ENCODE measurements at places on chromosomes 13 and 19.

DNA sequence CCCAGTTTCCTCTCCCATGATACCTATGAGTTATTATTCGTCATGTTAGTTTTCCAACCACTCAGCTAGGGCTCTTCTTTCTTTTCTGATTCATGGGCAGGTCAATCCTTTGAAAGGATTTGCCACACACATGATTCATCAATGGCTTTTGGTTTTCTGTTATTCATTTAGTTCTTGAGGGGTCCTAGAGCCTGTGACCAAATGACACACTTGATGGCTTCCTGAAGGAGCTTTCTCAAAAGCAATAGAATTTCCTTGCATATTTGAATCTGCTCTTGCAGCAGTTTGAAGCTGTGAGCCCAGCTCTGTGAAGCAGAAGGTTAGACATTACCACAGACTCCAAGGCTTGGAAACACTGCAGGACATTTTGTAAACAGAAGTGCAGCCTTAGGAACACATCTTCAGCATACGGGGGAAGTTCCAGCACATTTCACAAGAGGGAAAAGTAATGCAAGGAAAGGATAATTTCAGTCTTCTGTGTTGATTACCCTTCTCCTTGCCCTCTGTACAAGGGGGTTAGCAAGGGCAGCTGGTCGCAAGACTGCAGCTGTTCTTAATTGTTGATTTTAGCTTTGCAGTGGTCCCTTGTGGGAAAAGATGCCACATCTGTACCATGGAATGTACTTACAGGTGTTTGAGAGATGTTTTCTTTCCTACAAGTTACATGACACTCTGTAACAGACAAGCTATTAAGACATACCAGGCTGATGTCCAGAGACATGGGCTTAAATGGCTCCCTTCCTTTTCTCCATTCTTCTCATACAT lies 338.6 kb downstream of the KCNRG start:
- no peak for DNase-seq

- DNase-seq, result no peak
Observed at GRCh38 chr13:81381560-81381959, 1040.6 kb upstream of the SPRY2 start.

GRCh38 chr19:53076984-53077383 lies 26.2 kb downstream of the ZNF160 start:
- DNase-seq, result no peak

DNA sequence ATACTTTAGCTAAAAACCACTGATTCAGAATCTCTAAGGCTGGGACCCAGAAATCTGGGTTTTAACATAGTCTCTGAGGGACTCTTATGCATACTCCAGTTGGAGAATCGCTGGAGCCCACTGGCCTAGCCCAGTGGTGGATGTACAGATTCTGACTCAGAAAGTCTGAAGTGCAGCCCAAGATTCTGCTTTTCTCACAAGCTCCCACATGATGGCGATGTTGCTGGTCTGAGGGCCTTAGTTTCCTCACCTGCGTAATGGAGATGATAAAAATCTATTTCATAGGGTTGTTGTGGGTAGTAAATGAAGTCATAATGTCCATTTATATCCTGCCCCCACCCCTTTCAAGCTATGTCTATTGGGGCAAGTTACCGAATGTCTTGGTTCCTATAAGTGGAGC lies 7.7 kb upstream of the CDADC1 start:
- DNase-seq, result no peak

DNA sequence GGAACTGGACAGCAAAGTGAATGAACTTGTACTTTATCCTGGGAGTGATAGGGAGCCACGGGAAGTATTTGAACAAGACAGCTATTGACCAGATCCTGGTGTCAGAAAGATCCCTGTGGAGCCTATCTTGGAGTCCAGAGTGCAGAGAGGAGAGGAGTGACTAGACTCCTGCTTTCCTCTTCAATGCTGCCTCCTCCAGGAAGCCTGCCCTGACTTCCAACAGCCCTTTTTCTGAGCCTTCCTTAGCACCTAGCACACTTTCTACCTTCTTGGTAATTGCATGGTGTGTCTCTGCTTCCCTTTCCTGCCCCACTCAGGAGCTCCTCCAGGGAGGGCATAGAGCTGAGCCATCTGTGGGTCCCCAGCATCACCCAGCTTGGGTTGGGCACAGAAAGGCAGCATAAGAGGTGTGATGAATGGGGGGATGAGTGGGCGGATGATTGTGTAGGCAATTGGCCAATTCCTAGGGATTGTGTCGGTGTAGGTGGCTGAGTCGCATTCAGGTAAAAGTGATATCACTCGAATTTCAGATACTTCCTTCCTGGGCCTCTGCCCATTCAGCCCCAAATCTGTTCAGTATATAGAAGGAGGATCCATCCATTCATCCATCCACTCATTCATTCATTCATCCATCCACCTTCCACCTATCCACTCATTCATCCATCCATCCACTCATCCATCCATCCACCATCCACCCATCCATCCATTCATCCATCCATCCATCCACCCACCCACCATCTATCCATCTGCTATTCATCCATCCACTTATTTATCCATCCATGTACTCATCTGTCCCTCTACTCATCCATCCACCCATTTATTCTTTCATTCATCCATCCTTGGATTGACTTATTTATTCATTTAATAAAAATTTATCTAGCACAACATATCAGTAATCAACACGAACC lies 26.9 kb downstream of the CYP4F22 start:
- DNase-seq, result no peak

DNA sequence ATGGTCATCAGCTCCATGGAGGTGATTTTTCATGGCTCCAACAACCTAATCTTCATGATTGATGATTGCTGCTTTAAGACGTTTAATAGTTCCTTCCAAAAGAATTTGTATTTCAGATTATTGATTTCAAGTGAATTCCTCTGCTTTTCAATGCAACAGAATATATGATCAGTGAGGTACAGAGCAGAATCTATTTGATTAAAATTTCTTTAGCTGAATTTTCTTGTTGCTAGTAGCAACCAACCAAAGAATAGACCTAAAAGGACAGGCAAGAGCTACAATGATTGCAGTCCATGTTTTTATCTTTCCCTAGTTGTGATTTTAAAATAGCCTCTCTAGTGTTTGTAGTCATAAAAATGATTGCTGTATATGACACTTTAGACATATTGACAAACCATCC lies 76.8 kb upstream of the SCEL start:
- no peak for DNase-seq

- peak; percentile 72 for DNase-seq
Observed at GRCh38 chr19:46413262-46414031, at the start of gene CCDC8. Gene CCDC8, minus strand, starts transcription at chr19:46413564. Its CDS starts 754 bp downstream, at chr19:46412810.

DNA sequence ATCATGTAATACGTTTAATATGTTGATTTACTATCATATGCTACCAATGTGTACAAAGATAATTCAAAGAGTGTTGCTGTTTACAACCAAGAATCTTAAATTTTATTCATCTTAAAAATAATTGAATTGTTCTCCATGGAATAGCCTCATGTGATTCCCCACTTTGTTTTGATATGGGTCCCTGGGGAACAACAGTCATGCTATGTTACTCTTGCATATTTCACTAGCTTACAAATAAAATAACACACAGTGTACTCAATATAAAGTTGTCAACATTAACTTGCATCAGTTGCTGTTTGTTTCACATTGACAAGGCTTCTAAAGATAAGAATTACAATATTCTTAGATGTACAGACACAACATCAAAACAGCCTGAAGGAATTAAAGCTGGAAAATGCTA lies 2.3 kb downstream of the ENOX1 start:
- no peak for DNase-seq

GRCh38 chr13:98390086-98390715 lies 186.7 kb downstream of the STK24 start:
- DNase-seq, result no peak

GRCh38 chr19:34503531-34504272 lies 22.1 kb downstream of the WTIP start:
- no peak for DNase-seq

DNA sequence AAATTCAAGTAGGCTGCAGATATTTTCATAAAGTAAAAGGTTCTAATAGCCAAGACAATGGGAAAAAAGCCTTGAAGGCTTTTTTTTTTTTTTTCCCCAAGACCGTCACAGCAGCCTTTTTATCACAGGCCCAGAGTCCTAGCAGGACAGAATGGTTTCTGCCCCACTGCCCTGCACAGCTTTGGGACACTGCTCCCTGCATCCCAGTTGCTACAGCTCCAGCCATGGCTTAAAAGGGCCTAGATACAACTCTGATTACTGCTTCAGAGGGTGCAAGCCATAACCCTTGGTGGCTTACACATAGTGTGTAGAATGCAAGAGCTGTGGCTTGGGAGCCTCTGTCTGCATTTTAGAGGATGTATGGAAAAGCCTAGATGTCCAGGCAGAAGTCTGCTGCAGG lies 1362.8 kb downstream of the SLITRK5 start:
- no peak for DNase-seq

DNA sequence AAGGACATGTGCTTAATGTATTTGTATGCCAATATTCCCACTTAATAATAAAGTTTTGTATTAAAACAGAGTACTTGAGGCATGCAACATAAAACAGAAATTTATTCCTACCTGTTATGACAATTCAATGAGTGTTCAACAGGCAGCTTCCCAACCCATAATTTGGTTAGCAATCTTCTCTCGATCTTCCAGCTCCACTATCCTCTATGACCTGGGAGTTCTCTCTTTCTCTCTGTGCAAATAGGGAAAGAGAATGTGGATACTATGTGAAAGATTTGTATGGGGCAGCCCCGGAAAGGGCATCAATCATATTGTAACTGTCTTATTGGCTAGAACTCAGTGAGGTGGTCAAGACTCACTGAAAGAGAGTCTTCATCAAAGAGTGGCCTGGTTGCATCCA lies 644.9 kb upstream of the PCDH20 start:
- DNase-seq, result no peak

DNA sequence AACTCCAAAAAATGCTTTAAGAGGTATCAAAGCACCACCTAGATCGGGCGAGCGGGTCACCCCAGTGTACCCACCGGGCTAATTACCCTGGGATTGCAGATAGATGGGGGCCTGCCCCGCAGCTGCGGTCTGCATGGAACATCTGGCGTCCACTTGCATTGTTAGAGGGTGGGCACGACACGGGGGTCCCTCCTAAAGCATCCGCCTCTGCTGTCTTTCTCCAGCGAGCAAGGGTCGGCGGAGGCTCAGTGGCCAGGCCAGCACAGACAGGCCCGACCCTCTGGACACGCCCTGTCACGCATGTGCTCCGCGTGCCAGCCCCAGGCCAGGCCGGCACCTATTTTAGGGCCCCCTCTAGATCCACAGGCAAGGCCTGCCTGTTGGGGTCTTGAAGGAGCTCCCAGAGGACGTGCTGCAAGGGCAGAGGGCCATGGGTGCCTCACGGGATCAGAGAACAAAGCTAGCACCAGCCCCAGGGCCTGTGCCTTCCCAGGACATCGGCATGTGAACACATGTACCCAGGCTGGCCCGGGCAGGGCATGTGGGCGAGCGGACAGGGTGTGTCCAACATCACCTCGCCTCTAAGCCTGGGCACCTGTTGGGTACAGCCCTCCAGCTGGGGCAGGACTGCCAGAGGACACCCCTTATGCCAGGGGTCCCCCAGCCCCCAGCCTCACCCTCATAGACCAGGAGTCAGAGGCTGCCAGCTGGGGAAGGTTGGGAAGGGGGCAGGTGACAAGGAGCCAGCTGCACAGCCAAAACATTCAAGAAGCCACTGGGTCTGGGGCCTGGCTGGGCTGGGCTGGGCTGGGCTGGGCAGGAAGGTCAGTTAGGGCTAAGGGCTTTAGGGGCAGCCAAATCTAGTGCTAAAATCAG lies 35.6 kb upstream of the NANOS3 start:
- no peak for DNase-seq

- no peak for DNase-seq
Observed at GRCh38 chr13:106530171-106530851, 5.2 kb downstream of the EFNB2 start.

- no peak for DNase-seq
Observed at GRCh38 chr19:43674183-43674582, 4.2 kb upstream of the PLAUR start.

DNA sequence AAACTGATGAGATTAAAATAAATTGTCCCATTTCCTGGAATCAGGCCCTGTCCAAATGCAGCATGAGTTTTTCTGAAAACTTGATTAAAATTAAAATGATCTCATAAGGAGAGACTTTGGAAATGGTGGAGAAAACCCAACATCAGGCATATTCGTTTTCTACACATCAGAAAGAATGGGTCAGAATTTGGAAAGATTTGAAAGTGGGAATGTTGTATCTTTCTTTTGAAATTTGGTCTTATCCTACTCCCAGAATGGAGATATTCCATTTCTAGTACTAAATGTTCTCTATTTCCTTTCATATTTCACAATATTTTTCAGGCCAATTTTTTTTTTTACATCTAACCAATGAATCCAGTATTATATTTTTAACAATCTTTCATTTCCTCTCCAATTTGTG lies 223.9 kb upstream of the RXFP2 start:
- no peak for DNase-seq

DNA sequence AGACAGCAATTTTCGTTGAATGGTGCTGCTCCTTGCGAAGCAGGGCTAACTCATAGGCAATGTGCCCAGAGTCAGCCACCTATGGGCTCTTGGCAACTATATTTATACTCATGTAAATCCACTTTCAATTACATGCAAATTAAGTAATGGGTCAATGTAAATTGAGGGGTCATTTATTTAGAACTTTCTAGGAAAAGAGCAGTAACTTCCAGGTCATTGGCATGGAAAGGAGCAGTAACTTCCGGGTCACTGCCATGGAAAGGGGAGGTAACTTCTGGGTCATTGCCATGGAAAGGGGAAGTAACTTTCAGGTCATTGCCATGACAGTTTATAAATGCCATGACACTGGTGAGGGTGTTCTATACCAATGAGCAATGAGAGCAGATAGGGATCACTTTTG lies 11.6 kb downstream of the KLK4 start:
- no peak for DNase-seq

DNA sequence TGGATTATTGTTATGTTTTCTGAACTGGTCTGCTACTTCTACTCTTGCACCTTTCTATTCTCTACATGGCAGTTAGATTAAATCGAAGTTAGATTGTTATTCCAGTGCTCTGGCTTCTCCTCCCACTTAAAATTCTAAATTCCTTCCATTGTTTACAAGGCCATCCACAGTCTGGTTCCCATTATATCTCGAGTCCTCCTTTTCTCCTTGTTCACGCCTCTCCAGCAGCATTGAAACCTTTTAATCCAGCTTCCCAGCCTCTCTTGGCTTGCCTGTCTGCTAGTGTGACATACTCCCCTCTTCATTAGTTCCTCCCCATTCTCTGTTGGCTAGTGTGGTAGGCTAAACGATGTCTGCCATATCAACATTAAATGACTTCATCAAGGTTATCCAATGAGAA lies 54.5 kb downstream of the DNAJC15 start:
- no peak for DNase-seq

DNA sequence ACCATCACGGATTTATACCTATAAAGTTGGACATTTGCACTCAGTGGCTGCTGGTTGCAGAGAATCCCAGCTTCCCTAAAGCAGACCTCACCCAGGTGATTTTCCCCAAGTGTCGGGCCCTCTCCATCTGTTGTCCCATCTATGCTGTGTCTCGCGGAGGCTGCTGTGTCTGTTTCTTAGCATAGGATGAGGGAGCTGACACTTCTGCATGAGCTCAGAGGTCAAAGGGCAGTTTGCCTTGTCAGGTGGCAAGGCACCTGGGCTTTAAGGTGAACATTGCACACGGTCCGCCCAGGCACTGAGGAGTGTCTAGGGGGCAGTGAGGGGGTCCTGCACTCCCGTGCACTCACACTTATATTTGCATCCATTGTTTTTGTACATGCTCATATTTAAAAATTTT lies 151.6 kb downstream of the ZIC5 start:
- no peak for DNase-seq
